Activated gamma-delta T cell treated with anti-CD3 and anti-CD28 coated beads, Interleukin-2, amount 50 U/mL, for 16 hours (primary cell): ENCODE measurements at places on chromosomes 11 and 22.
A peak's percentile ranks its signal among the peaks of the same experiment; 100 is the strongest.

DNA sequence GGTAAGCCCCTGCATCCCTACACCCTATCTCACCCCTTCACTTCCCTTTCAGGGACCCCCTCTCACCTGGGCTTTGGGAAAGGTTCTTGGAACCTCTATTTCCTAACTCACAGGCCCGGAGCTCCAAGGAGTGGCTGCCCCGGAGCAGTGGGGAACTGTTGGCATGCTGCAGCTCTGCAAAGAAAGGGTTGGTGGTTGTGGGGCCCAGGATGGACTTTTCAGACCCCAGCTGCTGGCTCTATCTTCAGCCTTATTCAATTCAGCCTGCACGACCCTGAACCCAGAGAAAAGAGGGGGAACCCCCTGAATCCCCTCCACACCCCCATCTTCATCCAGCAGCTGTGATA lies 10.0 kb downstream of the ROBO4 start:
- no peak for DNase-seq

GRCh38 chr11:21604564-21604963 lies 588.3 kb upstream of the ANO5 start:
- no peak for DNase-seq

- no peak for DNase-seq
Measured at GRCh38 chr11:17697175-17697949, 22.0 kb upstream of the MYOD1 start.

DNA sequence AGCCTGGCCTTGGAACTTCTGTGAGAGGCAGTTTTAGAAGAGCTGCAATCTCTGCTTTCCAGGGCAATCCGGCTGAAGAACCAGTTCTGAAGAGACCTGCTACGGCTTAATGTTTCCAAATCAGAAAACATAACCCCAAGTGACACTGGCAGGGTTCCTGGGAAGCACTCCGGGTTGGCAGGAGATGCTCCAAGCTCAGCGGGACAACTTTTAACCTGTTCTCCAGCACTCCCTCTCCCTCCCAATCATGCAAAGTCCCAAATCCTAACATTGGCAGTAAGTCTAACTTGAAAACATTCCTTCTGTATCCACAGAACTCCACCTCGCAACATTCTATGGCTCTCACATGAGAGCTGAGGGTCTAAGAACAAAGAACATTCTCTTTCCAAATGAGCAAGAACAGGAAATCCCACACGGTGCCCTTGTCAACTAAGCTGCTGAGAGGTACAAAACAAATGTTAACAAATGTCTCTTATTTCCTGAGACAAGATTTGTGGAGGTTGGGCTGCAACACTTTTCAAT lies 48.5 kb upstream of the MN1 start:
- DNase-seq, result no peak

DNA sequence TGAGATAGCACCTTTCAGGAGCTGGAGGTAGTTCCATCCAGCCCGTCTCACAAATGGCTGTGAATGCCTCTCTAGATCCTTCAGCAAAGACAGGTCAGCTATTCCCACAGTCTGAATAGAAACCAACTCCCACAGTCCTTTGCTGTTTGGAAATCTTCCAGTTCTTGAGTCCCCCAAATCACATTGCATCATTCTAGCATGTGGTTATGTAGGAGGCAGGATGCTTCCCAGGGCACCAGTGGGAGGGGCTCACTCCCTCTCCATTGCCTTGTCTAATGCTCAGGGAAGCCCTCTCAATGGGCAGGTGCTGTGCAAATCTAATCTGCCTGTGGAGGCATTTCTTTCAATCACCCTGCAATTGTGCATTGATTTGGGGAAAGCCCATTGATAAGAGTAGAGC lies 14.6 kb downstream of the NAV2 start:
- DNase-seq, result no peak

DNA sequence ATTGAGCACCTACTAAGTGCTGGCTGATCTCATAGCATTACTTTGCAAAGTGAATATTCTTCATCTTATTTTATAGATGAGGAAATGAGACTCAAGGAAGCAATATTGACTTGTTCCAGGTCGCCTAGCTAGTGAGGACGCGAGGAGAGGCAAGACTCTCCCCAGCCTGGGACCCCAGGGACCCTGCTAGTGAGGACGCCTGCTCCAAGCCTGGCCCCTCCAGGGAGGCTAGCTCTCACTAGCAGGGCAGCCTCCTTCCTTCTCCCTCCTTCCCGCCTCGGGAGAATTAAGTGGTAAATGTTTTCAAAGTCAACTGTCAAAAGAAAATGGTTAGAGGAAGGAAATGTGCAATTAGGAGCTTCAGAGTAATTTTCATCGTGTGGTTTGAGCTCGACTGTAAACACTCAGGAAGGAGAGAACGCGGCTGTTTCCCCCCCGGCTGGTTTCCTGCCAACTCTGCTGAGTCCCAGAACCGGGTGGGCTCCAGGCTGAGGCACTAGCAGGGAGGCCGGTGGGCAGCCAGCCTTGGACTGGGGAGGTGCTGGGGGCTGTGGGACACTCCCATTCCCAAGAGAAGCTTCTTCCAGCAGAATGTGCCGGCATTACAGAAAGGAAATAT lies 17.9 kb downstream of the MYEOV start:
- no peak for DNase-seq

- no peak for DNase-seq
Measured at GRCh38 chr11:65782816-65783228, 2.0 kb upstream of the AP5B1 start.

GRCh38 chr22:35434061-35434710 lies 34.2 kb downstream of the MCM5 start:
- no peak for DNase-seq

DNA sequence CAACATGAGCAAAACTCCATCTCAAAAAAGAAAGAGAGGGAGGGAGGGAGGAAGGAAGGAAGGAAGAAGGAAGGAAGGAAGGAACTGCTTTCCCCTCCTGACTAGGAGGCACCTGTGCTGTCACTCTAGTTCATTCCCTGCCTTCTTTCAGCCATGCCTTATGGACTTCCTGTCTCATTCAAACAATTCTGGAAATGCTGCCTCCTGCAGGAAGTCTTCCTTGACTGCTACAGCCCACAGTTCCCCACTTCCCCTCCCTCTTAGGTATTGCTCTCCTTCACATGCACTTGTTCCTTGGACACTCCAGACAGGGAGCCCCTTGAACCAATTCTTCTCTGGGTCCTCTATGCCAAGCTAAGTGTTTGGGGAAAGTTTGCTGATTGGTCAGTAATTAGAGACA lies 31.6 kb upstream of the WNT11 start:
- no peak for DNase-seq

- DNase-seq, result no peak
Measured at GRCh38 chr22:43317239-43317638, 25.9 kb downstream of the SCUBE1 start.

GRCh38 chr22:43186272-43187170 lies at the start of gene TTLL12:
TSS of gene TTLL12 (minus strand) at chr22:43187134. CDS start at chr22:43187069, 65 bp downstream.
- peak; percentile 25 for DNase-seq

GRCh38 chr11:44366741-44367140 lies 56.8 kb upstream of the ALX4 start:
- DNase-seq, result no peak

GRCh38 chr11:95337972-95338429 lies 107.0 kb upstream of the SESN3 start:
- no peak for DNase-seq

- DNase-seq, result peak; percentile 67
Measured at GRCh38 chr22:37561212-37562048, 1.1 kb downstream of the CDC42EP1 start.

DNA sequence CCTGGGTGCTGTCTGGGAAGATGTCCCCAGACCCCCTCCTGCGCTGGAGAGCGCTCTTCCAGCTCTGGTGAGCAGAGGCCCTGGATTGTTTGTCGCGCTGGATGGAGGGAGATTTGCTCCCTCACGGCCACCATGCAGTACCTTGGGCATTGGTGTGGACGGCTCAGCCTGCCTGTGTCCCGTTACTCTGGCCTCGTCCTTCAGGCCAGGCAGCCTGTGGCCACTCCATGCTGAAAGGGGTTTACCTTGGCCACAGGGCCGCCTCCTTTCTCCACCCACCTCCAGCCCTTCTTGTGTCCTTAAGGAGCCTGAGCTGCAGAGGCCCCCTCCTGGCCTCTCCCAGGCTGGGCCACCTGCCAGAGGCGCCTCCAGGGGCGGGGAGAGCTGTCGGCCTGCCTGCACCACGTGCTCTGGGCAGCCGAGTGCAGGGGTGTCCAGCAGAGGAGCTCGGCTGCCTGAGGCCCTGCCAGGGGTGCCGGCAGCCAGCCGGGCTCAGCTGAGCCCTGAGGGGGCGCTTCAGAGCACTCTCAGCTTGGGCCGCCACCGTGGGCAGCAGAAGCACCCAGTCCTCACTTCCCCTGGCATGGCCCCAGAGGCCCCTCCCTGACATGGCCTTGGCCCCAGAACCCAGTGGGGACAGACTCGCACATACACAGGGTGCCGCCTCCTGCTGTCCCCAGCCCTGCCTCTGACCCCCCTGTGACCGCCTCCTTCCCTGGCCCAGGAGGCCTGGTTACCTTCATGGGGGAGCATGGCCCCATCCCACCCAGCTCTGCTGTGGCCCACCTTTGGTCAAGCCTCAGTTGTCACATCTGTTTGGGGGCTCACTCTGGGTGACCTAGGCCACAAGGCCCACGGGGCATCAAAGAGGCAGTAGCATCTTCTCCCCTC lies 3.4 kb downstream of the CCND1 start:
- no peak for DNase-seq

- DNase-seq, result no peak
Measured at GRCh38 chr11:98568013-98568412, 452.7 kb upstream of the CNTN5 start.

GRCh38 chr11:75174781-75175370 lies 24.0 kb downstream of the SLCO2B1 start:
- no peak for DNase-seq

DNA sequence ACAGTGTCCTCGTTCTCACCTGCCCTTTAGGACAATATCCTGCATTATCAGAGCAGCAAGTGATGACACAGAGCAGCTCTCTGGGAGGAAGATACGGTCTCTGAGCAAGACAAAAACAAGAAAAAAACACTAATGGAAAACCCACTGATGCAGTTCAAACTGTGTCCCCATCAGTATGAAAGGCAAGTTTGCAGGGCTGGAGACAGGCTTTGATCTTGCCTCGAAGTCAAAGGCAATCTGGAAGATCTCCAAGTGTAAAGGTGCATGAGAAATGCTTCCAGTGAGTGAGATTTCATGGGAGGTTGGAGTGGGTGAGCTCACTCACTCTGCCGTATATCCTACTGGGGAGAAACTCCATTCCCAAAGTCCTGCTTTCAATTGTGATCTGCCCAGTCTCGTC lies 157.5 kb downstream of the KIRREL3 start:
- no peak for DNase-seq

- no peak for DNase-seq
Measured at GRCh38 chr11:38842991-38843390, 2245.0 kb upstream of the RAG2 start.

DNA sequence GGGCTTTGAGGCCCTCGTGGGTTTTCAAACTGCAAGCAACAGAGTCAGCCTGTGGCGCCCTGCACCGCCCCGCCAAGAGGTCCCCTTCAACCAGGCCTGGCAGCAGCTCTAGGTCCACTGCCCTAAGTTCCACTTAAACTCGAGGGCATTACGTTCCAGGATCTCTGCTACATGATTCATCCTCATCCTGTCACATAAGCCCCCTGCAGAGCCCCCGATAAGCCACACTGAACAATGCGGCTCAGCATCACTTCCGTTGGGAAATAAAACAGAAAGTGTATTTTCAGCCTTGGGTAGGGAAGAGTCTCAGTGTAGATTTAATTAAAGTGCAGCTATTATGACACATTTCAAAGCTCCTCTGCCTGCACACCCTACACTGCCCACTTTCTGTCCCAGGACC lies 24.6 kb downstream of the SULT4A1 start:
- DNase-seq, result no peak
